ENCODE measurements at places on chromosomes 16 and 17.

DNA sequence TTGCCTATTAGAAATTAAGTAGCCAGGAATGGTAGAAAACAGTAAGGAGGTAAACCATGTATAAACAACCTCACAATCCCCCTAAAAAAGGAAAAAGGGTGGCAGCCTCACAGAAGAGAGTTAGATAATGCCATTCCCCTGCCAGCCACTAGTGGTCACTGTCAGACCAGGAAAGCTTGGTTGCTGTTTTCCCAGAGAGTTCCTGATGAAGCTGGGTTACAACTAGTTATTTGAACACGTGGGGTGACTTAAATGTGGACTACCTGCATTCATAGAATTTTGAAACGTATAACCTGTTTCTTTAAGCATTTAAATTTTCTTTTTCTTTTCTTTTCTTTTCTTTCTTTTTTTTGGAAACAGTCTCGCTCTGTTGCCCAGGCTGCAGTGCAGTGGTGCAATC is 5.8 kb downstream of the GPRC5C start:
- DNase-seq = peak; percentile 14

DNA sequence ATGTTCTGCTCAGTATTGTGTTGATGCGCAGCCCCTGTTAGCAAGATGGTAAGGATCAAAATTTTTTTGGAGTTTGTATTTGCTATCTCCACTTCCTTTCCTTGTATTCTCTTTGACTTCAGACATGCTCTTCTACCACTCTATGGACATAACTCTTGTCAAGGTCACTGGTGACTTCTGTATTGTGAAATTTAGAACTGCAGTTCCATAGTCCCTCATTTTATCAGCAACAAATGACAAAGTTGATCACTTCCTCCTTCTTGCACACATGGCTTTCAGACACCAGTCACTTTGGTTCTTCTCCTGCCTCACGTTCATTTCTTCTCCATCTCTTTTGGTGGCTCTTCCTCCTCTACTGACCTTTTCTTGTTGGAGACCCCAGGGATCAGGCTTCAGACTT is 21.1 kb downstream of the COX11 start:
- no peak for DNase-seq

DNA sequence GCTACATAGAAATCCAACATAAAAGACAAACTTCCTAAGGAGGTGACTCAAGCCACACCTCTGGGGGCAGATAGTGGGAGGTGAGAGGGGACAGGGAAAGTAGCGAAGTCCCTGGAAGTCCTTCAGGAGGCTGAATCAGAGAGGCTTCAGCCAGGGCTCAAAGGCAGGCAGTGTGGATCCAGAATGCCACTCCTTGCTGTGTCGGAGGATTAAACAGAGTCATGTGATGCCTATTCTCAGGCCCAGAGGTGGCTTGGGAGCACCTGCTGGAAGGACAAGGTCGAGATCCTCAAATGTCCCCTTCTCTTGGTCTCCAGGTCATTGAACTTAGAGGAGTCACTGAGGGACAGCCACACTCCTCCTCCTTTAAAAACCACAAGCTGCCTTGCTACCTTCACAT is 391.1 kb downstream of the SOX9 start:
- DNase-seq = no peak

DNA sequence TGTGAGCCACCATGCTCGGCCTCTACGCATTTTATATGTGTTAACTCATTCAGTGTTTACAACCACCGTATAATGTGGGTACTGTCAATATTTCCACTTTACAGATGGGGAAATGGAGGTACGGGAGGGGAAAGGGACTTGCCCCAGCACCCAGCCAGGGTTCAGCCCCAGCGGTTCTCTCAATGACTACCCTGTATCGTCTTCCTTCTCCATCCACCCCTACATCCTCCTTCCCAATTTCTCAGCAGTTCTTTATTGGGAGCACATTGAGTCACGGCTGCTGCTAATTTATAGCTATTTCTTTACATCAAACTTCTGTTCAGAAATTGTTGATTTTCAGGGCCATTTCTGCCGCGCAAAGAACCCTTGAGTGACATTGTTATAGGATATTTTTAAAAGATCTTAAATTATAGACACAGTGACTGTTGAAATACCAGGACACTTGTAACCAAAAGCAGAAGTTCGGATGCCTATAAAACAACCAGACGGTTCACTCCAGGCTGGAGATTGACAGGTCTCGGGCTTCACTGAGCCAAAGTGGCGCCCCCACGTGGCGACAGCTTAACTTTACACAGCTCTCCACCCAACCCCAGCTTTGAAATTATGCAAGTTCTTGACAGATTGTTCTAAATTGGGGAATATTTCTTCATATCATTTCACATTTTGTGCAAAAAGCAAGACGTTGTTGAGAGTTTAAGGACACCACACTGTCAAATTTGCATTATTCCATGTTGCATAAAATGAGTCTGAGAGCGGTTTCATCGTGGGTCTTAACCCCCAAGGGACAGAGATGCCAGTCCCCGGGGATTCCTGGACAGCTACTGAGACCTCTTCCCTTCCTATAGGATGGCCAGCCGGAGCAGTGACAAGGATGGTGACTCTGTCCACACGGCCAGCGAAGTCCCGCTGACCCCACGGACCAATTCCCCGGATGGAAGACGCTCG is 11.8 kb downstream of the SYT17 start:
- DNase-seq = no peak

DNA sequence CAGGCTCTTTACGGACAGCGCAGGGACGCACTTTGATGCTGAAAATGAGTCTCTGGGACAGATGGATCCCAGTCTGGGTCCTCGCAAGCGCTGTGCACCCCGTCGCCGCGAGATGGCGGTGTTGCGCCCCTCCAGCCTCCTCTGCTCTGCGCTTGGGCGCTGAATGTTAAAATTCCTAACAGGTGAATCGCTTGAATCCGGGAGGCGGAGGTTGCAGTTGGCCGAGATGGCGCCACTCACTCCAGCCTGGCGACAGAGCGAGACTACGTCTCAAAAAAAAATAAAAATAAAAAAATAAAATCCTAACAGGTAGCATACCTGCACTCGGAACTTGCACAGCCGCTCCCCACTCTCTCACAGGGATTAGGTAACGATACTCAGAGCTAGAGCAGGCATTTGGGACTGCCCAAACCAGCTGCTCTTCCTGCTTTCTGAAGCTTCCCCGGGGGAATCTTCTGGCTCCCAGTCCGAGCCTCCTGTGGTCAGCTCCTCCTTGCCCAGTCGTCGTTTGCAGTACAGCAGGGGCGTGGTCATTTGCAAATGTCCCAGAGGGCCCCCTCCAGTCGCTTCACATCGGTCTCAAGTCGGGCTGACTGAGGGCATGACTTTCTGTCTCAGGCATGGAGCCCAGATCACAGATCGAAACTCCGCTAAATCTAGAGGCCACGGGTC is 26.2 kb upstream of the OSGIN1 start:
- peak; percentile 29 for DNase-seq

DNA sequence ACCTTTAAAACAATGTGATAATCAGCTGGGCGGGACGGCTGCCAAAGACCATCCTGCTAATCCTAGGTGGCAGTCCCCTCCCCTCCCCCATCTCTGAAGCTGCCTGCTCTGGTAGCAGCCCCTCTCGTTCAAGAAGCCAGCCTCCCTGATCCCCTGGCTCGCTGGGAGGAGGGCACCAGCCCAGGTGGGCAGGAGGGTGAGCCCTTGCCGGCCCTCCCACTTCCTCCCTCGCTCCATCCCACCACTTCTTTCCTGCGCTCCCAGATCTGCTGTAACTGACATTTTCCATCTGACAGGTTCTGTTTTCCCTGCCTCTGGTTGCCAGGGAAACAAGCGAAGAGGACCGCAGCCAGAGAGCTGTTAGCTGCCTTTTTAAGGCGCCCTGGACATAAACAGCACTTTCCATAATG is 155.7 kb upstream of the TNRC6C start:
- no peak for DNase-seq

DNA sequence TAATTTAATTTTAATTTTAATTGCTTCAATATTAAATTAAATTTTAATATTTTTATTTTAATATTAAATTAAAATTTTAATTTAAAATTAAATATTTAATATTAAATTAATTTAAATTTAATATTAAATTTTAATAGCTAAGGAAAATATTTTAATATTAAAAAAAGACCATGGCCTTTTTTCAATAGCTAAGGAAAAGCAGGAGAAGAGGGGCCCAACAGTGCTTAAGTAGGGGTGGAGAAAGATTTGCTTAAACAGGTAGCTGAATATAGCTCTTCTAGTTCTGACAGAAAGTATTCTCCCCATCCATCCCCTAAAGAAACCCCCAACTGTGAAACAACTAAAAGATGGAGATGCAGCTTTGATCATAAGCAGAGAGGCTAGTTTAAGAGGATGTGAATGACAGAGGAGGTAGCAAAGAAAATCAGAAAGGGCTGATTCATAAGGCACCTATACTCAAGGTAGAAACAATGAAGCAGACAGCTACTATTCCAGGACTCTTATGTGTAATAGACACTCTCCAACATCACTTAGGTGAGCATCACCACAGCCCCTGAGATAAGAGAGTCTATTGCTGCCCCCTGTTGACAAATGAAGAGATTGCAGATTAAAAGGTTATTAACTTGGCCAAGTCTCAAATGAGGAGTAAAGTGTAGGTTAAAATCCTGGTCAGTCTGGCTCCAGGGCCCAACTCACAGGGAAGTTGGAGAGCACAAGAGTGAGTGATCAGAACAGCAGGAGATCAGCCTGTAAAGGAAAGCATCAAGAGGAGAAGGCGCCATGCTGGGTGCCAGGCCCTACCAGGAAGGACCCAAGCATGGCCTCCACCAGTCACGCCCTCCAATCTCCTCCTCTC is 7.8 kb upstream of the RNASEK start:
- no peak for DNase-seq

GRCh38 chr16:46857368-46857945 is 26.5 kb upstream of the C16orf87 start:
- DNase-seq = no peak
